ENCODE measurements at places on chromosomes 1 and 21.

GRCh38 chr21:38807986-38808385, 2.3 kb downstream of the ETS2 start:
- DNase-seq: no peak

DNA sequence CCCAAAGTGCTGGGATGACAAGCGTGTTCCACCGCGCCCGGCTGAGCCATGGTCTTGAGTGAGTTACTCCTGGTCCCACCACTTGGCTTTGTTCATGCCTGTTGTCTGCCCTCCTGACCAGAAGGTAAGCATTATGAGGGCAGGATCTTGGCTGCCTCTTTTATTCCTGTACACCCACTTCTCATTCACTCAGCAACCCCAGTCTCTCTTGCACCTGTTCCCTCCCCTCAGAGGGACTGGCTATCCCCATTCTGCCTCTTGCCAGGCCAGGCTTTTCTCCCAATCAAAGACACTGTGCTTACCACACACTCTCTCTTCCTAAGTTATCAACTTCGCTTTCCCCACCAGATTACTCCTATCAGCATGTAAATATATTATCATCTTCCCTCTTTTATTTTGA, 26.4 kb downstream of the SPATA21 start:
- DNase-seq: no peak

- peak; percentile 23 for DNase-seq
These were observed 21.9 kb downstream of the LRRC8D start for GRCh38 chr1:89842567-89843272.

DNA sequence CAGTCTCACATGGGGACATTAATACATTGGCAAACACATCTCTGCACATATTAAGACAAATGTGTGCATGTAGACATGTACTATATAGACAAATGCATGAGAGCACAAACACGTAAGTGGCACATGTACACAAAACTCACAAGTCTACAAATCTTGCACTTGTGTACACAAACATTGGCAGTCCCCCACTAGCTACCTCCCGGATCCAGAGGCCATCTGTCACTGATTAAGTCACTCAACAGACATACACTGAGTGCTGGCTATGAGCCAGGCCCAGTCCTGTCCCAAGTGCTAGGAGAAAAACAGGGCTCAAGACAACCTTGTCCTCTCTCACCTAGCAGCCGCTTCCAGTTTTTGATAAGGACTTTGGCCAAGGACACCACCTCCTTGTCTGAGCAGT, 7.0 kb downstream of the TCEA3 start:
- DNase-seq: no peak

- DNase-seq: no peak
These were observed 173.5 kb upstream of the ETV3 start for GRCh38 chr1:157311730-157312081.

GRCh38 chr1:82879701-82880305, 1079.1 kb downstream of the ADGRL2 start:
- no peak for DNase-seq

GRCh38 chr1:228156941-228157728, 7.4 kb downstream of the GJC2 start:
- no peak for DNase-seq

GRCh38 chr1:180927841-180928240, 15.1 kb downstream of the KIAA1614 start:
- no peak for DNase-seq

GRCh38 chr1:93255222-93256079, 74.9 kb downstream of the CCDC18 start:
- no peak for DNase-seq

DNA sequence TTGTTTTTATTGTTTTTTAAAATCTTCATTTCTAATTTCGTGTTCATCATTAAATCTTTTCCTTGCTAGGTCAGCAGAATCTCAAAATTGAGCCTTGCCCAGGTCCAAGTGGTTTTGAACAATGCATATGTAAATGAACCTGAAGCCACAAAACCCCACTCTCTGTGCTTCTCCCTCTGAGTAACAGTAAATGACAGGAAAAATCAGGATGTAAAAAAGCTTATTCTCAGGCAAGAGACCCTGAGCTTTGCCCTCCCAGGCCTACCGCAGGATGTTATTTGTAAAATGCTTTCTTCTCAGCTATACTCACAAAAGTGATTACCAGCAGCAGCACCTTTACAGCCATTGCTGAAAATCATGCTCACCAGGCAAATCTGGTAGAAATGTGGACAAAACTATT, 47.6 kb downstream of the TYW3 start:
- DNase-seq: no peak

DNA sequence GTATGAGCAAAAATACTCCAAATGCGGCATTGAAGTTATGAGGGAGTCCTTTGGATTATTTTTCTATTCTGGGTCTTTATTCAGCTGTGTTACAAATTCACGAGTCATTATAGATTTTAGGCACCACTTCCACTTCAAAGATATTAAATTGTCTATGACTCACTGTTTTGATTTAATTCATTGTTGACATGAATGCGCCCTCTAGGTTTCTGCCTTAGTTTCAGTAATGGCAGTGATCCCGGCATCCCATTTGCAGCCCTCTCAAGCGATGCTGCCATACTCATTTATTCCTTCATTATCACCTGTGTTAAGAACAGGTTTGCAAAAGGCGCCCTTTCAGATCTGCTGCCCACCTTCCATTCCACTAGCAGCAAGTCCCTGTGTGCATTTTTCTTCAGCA, 14.0 kb downstream of the RSPO1 start:
- DNase-seq: no peak

DNA sequence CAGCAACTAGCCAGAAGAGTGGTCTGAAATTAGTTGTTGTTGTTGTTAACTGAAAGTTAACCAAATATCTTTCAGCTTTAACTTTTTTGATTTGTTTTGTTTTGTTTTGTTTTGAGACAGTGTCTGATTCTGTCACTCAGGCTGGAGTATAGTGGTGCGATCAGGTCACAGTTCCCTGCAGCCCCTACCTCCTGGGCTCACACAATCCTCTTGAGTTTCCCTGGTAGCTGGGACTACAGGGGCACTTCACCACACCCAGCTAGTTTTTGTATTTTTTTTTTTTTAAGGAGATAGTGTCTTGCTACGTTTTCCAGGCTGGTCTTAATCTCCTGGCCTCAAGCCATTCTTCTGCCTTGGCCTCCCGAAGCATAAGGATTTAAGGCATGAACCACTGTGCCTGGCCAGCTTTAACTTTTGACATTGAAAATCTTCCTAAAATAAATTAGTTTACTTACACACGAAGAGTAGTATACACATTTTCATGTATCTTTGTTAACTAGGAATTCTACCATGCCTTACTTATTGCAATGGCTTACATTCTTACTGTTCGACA, 45.0 kb downstream of the GNG12 start:
- no peak for DNase-seq

- DNase-seq: no peak
These were observed 27.6 kb upstream of the SLAMF1 start for GRCh38 chr1:160674415-160674814.

GRCh38 chr1:9281908-9282695, 10.6 kb upstream of the SPSB1 start:
- no peak for DNase-seq

DNA sequence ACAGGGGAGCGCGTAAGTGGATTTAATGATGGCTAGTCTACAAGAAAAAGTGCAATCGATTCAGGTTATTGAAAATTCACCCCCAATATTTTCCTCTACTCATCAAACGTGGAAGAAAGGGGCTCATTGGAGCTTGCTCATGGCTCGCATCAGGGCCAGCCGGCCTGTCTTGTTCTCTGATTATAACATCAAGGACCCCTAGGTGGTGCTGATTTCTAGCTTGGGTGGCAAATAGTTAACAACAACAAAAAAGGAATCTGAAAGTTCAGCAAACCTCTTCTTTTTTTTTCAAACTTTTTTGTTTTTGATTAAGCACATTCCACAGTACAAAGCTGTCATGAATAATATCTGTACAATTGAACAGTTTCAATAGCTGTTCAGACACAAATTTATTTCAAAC, 35.8 kb upstream of the SOD1 start:
- DNase-seq: no peak

DNA sequence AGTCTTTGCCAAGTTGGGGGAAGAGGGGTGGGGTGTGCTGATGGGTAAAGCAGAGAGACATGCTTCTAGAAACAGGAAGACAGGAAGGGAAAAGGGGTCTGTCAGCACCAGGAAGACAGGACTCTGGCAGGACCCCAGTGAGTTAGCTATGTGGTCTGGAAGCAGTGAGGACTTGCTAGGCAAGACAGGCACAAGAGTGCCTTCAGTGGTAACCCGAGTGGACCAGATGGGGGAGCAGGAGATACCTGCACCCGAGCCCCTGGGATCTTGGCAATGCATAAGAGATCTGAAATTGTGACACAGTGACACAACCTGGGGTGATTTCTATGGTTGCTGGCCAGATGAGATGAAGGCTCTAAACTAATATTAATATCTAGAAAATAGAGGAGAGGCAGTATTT, 7.0 kb downstream of the TLR5 start:
- no peak for DNase-seq

DNA sequence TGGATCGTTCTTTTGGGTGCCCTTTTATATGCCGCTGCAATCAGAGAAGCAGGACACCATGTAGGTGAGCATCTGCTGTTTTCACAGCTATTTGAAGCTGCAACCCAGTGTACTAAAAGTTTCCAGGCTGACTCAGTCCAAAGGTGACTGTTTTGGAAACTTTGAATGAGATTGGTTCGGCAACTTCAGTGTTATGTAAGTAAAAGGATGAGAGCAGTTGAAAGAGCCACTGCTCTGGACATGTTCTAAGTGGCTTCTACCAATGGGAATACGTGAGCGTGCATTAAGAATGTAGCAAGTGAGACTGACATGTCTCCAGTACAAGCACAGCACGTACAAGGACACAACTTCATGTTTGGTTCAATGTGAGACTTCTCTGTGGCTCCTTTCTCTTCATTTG, 55.6 kb downstream of the DDR2 start:
- no peak for DNase-seq

- no peak for DNase-seq
These were observed 11.8 kb downstream of the PDPN start for GRCh38 chr1:13595411-13595810.

- DNase-seq: no peak
These were observed 24.3 kb upstream of the MTF1 start for GRCh38 chr1:37883671-37884070.

DNA sequence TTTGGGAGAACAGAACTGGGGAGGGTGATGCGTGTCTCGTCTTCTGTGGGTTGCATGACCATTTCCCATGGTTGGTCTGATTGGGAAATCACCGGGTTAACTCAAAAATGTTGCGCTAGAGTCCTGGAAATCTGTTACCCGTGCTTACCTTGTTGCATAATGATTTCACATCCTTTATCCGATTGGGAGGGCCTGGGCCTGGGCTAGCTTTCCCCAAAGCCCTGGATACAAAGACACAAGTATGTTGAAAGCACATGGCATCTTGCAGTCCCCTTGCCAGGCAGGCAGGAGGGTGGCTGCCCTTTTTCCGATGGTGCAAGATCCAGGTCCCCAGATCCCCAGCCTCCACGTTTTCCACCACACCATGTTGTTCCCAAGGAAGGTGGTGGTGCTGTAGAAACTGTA, 582 bp downstream of the TRPM2 start:
- no peak for DNase-seq

GRCh38 chr1:50066806-50067205, 41.9 kb upstream of the ELAVL4 start:
- no peak for DNase-seq

DNA sequence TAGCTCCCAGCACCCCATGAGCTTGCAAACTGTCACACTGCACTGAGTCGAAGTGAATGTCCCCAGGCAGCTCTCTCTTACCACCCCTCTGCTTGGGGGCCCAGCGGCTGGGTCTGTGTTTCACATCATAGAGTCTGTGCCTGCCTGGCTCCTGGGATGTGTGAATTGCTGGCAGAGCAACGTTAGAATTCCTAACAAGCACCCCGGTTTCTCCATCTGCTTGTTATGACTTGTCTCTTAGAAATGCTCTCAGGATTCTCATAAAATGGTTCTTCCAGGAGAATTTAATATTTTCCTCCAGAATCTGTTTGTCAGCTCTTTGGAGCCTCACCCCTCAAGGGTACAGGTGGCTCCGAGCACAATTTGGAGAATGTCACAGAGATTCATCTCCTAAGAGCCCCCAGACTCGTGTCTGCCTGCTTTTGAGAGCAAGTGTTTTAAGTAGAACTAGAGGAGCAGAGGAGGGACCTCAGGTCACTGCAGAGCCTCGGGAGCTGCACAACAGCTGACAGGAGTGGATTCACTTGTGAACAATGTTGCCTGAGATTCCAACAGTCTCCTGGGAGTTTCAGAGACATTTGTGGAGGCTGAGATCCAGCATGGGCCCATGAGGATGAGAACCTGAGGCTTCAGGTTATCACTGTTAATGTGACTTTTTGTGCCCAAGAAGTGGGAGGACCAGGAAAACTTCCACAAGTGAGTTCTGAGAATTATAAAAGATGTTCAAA, 131.5 kb downstream of the KCNJ6 start:
- no peak for DNase-seq

GRCh38 chr21:34092262-34092921, 19.0 kb downstream of the MRPS6 start:
- no peak for DNase-seq

GRCh38 chr1:101183388-101183699, 53.5 kb upstream of the S1PR1 start:
- no peak for DNase-seq

DNA sequence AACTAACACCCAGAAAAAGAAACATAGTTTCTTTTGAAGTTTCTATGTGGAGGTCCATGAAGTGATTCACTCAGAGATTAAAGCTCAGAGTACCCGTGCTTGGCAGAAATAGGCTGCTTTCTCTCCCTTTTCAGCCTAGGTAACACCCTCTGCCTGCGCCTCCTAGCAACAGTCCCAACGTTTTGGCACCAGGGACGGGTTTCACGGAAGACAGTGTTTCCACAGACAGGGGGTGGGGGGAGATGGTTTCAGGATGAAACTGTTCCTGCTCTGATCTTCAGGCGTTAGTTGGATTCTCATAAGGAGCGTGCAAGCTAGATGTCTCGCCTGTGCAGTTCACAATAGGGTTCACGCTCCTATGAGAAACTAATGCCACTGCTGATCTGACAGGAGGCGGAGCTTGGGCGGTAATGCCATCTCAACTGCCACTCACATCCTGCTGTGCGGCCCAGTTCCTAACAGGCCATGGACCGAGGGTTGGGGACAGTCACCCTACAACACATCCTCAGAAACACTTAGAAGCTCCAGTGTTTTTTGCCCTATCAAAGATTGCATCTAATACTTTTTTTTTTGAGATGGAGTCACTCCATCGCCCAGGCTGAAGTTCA, 53.2 kb downstream of the CHML start:
- DNase-seq: no peak

DNA sequence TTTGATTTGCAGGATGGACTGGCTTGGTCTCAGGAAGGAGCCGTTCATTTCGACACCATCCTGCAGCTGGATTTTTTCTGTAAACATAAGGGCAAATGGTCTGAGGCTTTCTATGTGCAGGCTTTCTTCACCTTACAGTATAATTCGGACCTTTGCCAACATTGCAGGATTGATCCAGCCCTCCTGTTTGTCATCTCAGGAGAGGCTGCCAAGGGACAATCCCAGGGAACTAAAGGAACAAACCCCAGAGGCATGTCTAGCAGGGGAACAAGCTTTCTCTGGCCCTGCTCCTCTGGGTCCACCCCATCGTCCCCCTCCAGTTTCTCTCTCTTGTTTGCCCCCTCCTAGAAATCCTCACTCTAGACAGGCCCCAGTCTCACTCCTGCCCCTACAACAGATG, 24.8 kb upstream of the GBP6 start:
- DNase-seq: no peak

- DNase-seq: no peak
These were observed 54.0 kb downstream of the ZNF281 start for GRCh38 chr1:200355801-200356200.

Data from T-helper 2 cell treated with Interferon-gamma antibody and Interleukin-4, amounts not matched to agents 5 μg/mL and 100 μg/mL, for 36 hours (primary cell).